ENCODE measurements at places on chromosomes 12 and 14.

- DNase-seq: no peak
Measured at GRCh38 chr12:56236091-56236490, 6.2 kb downstream of the SLC39A5 start.

GRCh38 chr14:21070083-21070609 lies at the start of gene ARHGEF40:
Gene ARHGEF40 (plus strand): TSS chr14:21070304. CDS start chr14:21070397, 93 bp downstream.
- DNase-seq: no peak

DNA sequence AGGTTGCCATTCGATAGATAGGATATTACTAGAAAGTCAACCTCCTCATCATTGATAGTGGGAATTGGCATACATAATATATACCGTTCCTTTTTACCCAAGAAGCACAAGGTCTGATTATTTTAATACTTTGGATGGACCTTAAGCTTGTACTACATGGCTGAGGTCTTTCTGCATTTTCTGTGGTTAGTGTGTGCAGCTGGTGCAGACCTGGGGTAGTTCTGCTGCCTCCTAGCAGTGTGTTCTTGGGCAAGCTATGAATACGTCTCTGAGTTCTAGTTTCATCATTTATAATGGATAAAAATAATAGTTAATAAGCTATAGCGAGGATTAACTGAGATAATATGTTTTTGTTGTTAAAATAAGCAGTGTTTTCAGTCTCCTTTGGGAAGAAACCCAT lies 2.2 kb downstream of the ZDHHC17 start:
- no peak for DNase-seq

DNA sequence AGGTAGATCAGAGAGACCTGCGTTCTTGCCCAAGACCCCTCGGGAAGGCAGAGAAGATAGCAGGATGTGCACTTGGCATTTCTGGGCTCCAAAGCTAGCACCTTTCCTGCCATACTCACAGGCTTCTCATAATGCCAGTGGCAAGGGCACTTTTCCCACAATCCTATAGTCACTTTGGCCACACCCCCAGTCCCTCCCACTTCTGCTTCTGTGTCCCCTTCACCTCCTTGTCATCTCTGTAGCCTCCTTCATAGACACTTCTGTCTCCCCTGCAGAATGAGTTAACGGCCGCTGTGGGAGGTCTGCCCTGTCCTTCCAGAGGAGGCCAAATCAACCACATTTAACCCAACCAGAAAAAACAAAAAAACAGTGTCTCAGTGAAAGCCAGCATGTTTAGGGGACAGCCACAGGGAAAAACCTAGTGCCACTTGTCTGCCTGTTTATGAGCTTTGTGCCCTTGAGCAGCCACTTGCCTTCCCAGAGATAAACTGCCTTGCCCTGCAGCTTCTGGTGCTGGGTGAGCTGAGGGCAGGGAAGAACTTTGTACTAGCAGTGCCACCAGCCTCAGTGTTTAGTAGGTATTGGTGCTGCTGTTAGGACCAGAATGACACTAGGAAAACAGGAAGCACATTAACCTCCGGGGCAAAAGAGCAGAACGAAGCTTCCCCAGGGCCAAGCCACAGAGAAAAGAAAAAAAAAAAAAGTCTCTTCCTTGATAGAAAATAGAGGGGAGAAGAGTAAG lies 193.0 kb upstream of the PWP1 start:
- DNase-seq: no peak

GRCh38 chr12:56931474-56931978 lies 2.7 kb downstream of the SDR9C7 start:
- peak; percentile 88 for DNase-seq

DNA sequence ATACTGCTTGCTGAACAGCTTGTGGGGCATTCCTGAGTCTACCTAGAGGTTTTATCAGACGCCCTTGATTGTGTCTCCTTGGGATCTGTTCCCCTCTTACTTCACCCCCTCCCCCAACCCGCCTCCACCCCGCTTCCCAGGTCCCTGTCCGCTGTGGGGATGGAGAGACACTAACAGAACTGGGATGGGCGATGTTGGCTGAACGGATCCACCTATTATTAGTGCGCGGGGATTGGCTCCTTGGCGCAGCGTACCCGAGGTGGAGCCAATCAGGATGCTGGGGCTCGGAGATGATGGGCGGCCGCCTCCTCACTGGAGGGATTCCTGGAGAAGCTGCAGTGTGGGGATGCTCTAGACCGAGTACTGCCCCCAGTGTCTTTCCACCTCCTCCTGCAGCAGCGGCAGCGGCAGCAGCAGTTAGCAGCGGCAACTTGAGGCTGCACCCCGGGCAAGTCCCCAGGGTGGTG lies at the start of gene SYT1:
Gene SYT1 (plus strand): TSS at position 372 of the 467 bp plus-strand sequence.
- DNase-seq: no peak

- no peak for DNase-seq
Measured at GRCh38 chr12:120562906-120563305, 18.3 kb downstream of the POP5 start.

GRCh38 chr12:10716704-10717315 lies 6.3 kb downstream of the YBX3 start:
- DNase-seq: no peak

DNA sequence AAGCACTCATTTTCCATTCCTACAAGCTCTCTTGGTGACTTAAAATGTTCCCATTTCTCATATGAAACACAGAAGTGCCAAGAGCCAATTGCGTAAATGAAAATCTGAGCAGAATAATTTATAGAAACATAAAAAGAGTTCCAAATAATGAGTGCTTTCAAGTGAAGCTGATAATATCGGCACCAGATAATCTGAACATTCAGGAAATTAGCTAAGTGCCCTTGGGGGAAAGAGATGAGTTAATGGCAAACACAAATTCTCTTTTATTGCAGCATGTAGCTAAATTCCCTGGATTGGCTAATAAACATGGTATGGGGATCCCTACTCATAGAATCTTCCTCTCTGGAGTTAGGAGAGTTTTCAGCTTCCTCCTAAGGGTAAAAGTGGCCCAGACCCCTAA lies 46.7 kb downstream of the DAD1 start:
- DNase-seq: no peak

DNA sequence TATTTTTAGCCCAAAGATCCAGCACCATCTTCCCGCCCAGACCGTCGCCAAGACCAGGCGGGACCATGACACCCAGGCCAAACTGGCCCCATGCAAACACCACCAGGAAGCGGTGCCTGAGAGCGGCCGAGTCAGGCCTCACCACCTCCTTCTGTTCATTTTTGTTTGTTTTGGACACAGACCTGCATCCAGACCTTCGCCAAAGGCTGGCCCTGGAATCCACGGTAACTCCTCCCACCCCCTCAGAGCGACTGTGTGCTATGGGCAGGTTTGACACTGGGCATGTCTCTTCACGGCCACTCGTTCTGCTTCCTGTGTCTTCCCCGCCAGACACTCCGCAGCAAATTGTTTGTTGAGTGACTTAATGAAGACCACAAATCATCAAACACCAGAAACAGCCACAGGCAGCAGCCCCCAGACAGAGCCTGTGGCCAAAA lies 47.1 kb downstream of the NCOR2 start:
- DNase-seq: no peak

- no peak for DNase-seq
Measured at GRCh38 chr12:57086493-57087009, 2.4 kb upstream of the NAB2 start.

GRCh38 chr12:112005419-112006395 lies 7.3 kb downstream of the TMEM116 start:
- DNase-seq: no peak

DNA sequence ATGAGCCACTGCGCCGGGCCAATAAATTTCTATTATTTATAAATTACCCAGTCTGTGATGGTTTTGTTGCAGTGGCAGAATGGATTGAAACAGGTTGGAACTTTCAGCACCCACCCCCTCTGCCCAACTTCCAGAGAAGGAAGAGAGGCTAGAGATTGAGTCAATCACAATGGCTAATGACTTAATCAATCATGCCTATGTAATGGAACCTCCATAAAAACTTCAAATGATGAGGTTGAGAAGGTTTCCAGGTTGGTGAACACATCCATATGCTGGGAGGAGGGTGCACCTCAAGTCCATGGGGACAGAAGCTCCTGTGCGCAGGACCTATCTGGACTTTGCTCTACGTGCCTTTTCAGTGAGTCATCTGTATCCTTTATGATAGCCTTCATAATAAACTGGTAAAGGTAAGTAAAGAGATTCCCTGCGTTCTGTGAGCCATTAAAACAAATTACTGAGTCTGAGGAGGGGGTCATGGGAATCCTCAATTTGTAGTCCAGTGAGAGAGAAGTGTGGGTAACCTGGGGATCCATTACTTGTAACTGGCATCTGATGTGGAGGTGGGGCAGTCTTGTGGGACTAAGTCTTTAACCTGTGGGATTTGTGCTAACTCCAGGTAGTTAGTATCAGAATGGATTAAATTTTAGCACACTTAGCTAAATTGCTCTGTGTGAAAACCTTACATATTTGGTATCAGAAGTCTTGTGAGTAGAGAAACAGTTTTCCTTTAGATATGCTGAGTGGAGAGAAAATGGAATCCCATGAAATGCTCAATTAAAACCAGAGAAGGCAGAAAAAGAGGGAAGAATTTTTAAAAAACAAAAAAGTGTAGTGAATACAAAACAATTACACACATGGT lies 11.7 kb upstream of the NGDN start:
- DNase-seq: no peak

DNA sequence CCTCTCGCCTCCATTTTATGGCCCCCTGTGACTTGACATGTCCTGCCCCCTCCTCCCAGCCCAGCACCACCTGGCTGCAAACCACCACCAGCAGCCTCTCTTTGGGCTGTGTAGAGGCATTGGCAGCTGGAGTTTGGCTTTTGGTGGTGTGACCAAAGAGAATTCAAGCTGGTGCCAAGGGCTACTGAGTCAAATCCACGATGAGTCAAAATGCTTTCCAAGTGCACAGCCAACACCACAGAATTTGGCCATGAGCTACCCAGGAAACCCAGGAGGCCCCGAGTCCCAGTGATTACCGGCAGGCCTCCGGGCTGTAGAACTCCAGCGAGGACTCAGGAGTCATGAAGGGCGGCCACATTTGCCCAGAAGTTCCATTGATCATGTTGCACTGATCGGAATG lies 53.8 kb downstream of the SCARB1 start:
- no peak for DNase-seq

DNA sequence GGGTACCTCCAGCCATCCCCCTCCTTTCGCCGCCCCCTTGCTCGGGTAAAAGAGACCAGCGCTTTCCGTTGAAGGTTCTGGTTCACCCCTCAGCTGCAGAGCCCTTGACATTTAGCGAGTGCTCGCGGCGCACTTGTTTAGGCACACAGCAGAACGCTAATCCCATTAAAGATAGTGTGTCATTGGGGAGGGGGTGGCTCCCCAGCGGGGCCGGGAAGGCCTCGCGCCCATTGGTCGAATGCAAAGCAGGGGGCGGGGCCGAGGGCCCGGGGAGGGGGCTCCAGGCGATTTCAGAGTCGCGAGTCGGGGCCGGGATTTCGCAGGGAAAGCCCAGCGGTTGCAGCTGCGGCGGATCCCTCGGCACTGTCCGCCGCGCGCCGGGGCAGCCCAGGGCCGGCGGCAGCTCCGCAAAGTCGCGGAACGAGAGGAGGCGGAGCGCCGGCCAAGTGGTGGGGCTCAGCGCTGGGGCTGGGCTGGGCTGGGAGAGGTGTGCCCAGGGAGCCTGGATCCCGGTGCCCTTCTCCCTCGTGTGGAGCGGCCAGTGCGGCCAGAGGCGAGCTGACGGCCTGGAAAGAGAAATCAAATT lies 122.9 kb downstream of the TSPAN9 start:
- DNase-seq: no peak

DNA sequence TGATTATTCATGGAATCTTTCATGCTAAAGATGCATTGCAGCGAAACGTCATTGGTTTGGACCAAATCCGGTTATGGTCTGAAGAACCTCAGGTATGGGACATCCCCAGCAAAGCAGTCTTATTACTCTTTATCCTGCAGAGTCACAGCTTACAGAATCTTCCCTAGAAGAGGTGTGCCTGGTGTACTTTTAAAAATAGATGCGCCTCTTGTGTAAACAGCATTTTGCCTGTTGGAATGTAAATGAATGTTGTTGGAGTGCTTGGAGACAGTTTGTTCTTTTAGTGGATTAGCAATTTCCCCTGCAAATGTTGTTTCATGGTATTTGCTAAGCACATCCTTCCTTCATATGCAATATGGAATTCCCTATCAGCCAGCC lies 242.5 kb downstream of the ZFP36L1 start:
- no peak for DNase-seq

GRCh38 chr12:108955225-108955835 lies 65.5 kb downstream of the SVOP start:
- DNase-seq: no peak

GRCh38 chr12:42918443-42918842 lies 328.9 kb upstream of the PRICKLE1 start:
- no peak for DNase-seq

DNA sequence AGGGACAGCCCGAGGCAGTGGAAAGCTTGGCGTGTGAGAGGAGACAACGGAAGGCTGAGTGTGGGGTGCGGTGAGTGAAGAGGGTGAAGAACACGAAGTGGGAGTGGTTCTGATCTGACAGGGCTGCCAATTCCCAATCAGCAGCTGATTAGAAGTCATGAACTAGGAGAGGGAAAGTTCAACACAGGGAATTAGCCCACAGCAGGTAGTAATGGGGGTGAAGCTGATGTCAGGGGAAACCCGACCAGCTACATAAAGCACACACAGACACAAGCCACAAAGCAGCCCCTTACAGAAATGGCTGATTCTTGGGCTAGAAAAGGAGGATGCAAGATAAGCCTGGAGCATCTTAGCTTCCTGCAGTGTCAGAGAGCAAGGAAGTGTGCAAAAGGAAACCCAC lies 47.5 kb upstream of the TCL1A start:
- DNase-seq: no peak

DNA sequence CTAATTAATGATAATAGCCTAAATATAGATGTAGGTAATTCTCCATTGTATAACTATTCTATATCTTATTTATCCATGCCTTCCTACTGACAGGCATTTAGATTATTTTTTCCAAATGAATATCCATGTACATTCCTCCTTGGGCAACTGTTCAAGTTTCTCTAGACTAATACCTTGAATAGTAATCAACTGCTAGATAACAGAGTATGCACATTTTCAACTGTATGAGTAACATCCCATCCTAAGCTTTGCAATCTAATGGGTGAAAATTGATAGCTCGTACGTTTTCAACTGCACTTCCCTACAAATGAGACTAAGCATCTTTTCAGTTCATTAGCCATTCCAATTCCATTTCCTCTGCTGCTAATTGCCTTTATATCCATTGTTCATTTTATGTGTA lies 37.0 kb downstream of the YAF2 start:
- no peak for DNase-seq

- DNase-seq: peak; percentile 38
Measured at GRCh38 chr12:80936642-80937390, 918 bp downstream of the LIN7A start.

- no peak for DNase-seq
Measured at GRCh38 chr14:71398450-71398849, 491.2 kb downstream of the PCNX1 start.

- peak; percentile 78 for DNase-seq
Measured at GRCh38 chr14:99035268-99035667, 236.7 kb downstream of the BCL11B start.

GRCh38 chr14:50740856-50741255 lies 72.8 kb upstream of the SAV1 start:
- no peak for DNase-seq
